WTC11 (cell line): ENCODE measurements at places on chromosomes 7 and 10.

- no peak for DNase-seq
Observed at GRCh38 chr7:152752200-152752912, 7.2 kb upstream of the ACTR3B start.

DNA sequence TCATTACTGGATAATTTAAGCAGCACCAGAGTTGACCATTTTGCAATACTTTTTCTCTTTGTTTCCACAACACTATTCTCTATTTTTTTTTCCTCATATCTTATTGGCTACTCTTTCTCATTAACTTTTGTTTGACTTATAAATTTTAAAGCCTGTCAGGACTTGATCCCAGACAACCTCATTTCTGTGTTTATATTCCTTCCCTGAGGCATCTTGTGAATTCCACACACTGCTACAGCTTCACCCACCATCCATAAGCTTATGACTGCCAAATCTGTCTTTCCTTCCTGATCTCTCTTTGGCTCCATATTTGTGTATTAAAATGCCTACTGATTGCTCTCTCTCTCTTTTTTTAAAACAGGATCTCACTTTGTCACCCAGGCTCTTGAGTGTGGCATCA is 124.6 kb upstream of the MBL2 start:
- DNase-seq, result no peak

GRCh38 chr7:143406002-143406357 is 2.7 kb downstream of the EPHA1 start:
- DNase-seq, result peak; percentile 70

DNA sequence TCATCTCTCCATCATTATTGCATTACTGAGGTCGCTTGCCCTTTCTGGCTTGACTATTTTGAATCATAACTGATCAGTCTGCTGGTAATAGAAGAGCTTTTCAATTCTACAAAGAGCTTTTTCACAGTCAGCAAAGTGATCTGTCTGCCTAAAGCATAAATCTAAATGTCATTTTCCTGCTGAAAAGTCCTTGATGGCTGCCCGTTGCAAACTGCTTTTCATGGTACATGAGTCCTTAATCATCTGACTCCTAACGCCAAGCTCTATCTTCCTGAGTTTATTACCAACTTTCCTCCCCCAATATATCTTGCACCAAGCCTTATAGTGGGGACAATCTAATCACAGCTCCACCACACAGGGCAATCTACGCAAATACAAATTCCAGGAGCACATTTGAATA is 39.8 kb downstream of the THSD7A start:
- DNase-seq, result no peak

GRCh38 chr7:107560898-107561516 is 2.7 kb downstream of the COG5 start:
- DNase-seq, result no peak

DNA sequence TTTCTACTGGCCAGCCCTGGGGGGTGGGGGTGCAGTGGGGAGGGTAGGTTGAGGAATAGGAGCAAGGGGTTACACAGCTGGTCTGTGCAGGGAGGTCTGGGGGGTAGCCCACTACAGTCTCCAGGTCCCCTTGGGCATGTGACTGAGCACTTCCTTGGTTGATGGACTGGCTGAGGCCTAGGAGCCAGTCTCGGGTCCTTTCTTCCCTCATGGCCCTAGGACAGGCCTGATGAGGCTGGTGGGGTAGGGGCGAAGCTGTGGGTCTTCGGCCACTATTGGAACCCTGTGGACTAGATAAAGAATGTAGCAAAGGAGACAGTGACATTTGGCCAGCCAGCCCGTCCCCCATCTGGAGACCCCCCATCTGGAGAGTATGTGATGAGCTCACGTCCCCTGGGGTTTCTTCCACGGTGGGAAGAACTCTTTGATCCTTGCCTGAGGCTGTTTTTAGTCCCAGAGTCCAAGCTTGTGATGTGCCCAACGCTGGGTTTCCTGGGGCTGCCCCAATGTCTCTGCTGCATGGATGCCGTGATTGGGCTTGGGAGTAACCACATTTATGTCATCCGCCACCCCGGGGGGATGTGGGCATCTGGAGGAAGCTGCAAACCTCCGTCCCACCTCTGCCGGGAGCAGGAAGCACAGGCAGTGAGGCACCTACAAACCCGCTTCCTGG is 20.7 kb downstream of the FAM241B start:
- no peak for DNase-seq

GRCh38 chr7:69599955-69600709 is 1.9 kb downstream of the AUTS2 start:
- no peak for DNase-seq

GRCh38 chr10:48651293-48651692 is 33.4 kb upstream of the WDFY4 start:
- no peak for DNase-seq

GRCh38 chr7:158672975-158673374 is 31.6 kb downstream of the NCAPG2 start:
- DNase-seq, result no peak

DNA sequence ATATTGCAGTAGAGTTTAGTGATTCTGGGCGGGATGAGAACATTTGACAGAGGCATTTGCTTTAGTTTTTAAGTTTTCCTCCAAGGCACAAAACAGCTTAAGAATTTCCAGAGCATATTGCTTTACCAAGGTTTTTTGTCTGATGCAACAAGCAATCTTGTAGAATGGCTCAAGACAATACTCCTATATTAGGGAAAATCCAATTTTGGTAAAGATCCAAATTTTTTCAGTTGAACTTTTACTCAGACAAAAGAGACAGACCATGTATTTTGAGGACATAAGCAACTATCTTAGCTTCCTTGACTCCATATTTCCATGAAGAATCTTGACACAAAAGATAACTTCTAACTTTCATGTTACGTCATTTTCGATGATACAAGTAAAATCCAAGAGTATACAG is 92.3 kb upstream of the NANOS1 start:
- no peak for DNase-seq

DNA sequence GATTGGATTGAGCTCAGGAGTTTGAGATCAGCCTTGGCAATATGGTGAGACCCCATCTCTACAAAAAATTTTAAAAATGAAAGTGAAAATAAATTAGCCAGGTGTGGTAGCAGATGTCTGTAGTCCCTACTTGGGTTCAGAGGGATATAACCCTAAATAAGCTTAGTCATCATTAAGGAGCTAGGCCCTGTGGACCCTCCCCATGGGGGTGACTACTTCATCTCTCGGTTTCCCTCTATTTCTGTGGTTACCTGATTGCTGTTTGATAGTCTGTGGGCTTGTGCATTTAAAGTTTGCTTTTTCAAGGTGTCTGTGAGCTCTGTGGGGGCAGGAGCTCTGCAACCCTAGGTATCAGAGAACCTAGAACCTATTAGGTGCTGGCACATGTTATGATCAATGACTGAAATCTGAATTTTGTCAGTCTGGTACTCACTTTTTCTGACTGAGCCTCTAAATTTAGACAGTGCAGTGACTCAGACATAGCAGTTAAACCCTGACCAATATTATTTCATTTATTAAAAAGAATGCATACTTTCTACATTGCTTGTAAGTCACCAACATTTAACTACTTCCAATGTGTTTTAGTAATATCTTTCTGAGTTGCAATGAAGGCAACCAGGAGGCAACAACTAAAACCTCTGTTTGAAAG is 8.1 kb upstream of the CUZD1 start:
- DNase-seq, result no peak

GRCh38 chr10:12644380-12645144 is 295.2 kb downstream of the CAMK1D start:
- no peak for DNase-seq

DNA sequence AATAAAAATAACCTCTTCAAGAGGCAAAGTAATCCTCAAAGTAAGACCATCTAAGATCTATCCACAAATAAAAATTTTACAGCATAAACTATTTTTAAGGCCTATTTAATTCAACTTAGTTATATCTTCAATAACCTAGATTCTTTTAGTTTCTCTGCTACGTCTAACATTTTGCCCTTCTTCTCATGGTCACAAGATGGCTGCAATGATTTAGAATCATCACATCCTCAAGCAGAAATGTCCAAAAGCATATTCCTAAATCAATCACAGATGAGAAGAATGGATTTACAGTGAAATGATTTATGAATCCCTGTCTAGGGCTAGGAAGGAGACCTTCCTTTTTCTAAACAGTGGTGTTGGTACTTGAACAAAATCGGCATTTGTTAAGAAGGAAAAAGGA is 304.7 kb downstream of the ARHGAP12 start:
- no peak for DNase-seq

- DNase-seq, result no peak
Observed at GRCh38 chr7:140159497-140159896, 17.3 kb downstream of the KDM7A start.

DNA sequence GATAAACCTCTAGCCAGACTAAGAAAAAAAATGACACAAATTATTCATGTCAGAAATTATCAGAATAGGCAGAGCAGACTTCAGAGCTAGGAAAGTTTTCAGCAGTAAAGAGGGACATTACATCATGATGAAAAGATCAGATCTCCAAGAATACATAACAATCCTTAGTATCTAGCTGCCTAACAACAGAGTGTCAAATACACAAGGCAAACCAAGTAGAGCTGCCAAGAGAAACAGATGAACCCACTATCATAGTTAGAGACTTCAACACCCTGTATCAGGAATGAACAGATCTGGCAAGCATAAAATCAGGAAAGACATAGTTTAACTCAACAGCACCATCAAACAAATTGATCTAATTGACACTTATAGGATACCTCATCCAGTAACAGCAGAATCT is 92.3 kb downstream of the NKX6-2 start:
- DNase-seq, result no peak

- DNase-seq, result no peak
Observed at GRCh38 chr10:73743327-73743904, 756 bp upstream of the SEC24C start.

DNA sequence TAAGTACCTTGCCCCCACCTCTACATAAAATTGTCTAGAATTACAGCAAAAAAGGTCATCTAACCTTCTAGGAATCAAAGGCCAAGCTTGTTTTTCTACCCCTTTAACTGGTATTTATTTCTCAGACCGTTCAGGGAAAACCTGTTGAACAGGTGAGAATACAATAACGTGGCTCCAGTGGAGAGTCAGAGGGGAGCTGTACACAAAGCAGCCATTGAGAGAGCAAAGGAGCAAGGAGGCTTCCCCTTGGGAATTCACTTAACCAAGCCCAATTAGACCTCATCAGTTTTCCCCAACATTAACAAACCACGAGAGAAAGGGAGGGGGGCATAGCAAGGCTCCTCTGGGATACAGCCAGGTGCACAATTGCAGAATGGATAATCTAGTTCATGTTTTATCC is 101.9 kb downstream of the ELMO1 start:
- DNase-seq, result no peak

- no peak for DNase-seq
Observed at GRCh38 chr7:29953726-29954347, 35.8 kb downstream of the SCRN1 start.

DNA sequence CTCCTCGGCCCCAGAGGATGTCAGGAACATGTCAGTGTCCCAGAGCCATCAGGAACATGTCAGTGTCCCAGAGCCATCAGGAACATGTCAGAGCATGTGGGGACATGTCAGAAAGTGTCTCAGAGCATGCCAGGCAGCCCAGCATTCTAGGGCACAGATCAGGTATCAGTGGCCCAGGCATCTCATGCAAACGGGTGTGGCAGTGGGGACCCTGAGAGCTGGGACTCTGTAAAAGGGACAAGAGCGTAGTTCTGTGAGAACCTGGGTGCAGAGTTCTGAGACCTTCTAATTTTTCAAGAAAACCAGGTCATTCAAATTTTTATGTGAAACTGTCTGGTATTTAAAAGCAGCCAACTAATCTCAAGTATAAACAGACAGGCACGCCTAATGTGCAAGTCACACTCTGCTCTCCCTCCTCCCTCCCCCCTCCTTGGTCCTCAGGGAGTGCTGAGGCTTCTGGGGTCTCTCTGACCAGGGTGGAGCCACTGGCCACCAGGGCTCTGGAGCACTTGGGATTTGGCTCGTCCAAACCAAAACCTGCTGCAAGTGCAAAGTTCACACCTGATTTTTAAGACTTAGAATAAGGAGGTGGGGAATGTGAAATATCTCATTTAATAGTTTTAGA is 64.6 kb downstream of the ALOX5 start:
- no peak for DNase-seq

DNA sequence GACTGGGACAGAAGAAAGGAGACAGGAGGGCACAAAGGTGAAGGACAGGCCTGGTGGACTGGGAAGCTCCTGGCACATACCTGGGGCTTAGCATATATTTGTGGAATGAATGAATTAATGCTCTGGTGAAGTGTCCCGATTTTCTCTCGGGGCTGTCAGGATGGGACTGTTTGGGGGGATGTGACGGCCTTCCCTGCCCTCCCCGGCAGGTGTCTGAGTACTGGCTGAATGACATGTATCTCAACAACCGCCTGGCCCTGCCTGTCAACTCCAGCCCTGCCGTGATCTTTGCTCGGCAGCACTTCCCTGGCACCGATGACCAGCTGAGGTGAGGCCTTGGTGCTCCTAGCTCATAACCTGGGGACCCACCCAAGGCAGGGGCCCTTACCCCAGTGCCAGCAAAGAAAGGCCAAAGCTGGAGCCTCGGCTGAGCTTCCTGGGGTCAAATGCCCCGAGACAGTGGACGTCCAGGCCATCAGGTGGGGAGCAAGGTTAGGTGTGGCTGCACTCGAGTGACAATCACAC is 6.5 kb downstream of the CHAT start:
- peak; percentile 2 for DNase-seq

- no peak for DNase-seq
Observed at GRCh38 chr10:20618011-20618547, 279.0 kb downstream of the NEBL start.

DNA sequence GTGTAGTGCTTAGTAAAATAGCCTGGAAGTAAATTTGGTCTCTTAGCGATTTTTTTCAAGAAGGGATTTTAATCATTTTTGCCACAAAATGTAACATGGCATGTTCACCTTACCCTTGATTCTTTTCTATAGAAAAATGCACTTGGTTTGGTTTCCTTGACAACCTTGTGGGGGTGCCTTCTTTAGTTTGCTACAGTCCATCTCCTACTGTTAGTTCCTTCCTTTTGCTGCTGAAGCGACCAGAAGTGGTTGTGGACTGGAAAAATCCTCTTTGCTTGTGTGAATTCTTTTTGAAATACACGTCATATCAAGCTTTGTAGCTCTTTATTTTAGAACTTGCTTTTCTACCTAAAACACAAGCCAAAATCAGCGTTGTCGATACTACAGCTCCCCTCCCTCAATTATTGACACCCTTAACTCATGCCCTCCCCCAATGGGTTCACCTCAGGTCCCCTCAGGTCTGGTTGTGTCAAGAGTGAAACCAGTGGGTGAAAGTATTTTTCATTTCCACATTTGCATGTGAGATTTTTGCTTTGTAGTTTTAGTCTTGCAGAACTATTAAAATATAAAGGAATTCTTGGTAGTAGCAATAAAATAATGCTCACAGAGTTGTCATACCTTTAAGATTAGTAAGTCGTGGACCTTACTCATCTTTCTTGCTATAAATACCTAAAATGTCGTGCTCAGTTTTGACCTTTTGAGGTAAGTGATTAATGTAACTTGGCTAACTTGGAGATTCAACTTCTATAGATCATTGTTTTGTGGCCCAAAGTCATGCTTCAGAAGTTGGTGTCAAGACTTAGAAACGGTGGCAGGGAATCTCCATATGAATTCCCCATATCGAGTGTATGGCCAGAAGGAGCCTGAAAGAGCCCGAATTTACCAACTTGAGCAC is 1.5 kb downstream of the ACTR3B start:
- no peak for DNase-seq

GRCh38 chr7:121505021-121505420 is 108.9 kb upstream of the FAM3C start:
- DNase-seq, result no peak

- DNase-seq, result peak; percentile 79
Observed at GRCh38 chr7:99365318-99366141, 9.0 kb upstream of the ARPC1B start.
